ENCODE measurements at places on chromosomes 3 and 15. TPM values are rescaled to one million over a fixed set of nuclear protein-coding genes. Genes with fewer than 3 reads are reported as not detected.

PLAAT1 gene
- polyA plus RNA-seq = 0.60 TPM

CPN2 gene
- not detected for polyA plus RNA-seq

TRIM59 gene
- polyA plus RNA-seq = 23.7 TPM

PLCH1 gene
- 23.4 TPM for polyA plus RNA-seq

THAP10 gene
- 4.8 TPM for polyA plus RNA-seq

FSIP1 gene
- polyA plus RNA-seq = 0.59 TPM

SLC35G2 gene
- 5.0 TPM for polyA plus RNA-seq

AADACL2 gene
- polyA plus RNA-seq = not detected

CCDC39 gene
- polyA plus RNA-seq = 7.3 TPM

CILP gene
- polyA plus RNA-seq = 1.5 TPM

TIMP4 gene
- 0.66 TPM for polyA plus RNA-seq

CTDSPL gene
- polyA plus RNA-seq = 115 TPM

TRIM71 gene
- polyA plus RNA-seq = 7.9 TPM

GLDN gene
- 0.31 TPM for polyA plus RNA-seq

GOLGA6B gene
- 0.86 TPM for polyA plus RNA-seq

SCN11A gene
- polyA plus RNA-seq = 0.88 TPM
